ENCODE measurements at places on chromosomes 12 and 14. TPM values are rescaled to one million over a fixed set of nuclear protein-coding genes. Genes with fewer than 3 reads are reported as not detected.
A peak's percentile ranks its signal among the peaks of the same experiment; 100 is the strongest.

DNA sequence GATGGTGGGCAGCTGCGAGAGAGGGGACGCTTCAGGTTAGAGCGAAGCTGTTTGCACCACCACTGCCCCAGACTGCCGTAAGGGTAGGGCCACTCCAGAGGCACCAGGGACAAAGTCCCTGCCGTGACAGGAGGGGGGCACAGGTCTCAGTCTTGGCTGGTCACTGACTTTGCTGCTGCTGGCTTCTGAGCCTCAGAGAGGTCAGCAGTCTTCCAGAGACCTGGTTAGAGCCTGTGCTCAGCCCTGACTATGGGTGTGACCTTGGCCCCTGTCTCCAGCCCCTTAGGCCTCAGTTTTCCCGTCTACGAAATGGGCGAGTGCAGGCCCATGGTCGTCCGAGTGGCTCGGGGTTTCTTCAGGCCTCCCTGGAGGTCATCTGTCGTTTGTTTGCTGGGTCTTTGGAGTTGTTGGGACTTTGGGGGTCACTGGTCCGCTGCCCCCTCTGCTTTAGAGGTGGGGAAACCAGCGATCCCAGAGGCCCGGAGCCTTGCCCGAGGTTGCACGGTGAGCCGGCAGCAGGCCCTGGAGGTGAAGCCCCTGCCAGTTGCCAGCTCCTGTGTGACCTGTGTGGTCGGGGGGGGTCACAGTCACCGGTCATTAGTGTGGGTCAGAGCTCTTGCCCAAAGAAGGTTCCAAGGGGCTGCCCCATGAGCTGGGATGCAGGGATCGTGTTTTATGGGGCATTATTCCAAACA, 15.3 kb downstream of the MEG3 start:
- no peak for DNase-seq

DNA sequence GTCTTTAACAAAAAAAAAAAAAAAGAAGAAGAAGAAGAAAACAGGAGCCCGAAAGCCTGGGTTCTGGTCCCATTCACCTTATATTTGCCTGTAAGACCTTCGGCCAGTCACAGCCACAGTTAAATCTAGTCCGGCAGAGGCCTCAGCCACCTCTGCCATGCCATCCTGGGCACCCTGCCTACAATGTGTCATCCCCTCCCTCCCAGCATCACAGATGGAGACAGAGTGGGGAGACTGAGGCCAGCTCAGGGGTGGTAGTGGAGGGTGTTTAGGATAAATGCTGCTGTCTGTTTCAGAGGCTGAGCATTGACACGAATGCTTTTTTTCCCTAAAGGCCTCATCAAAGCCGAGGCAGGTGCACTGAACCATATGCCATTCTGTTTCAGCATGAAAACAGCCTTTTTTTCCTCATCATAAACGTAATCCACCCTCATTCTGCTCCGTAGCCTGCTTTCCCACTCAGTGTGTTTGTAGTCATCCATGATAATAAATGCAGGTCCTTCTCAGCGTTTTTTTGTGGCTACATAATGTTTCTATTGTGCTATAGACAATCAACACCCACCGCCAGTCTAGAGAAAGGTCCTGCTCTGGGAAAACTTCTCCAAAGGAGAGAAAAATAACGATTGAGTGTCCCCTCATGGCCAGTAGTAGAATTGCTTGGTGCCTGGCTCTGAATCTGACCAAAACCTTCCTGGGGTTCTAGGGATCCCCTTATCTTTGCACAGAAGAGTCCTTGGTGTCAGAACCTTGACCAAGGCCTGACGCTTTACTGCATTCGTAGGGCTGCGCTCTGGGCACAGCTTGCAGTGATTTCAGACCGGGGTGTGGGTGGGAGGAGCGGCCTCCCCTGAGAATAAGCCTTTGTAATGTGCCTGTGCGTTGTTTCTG, 41.1 kb upstream of the TSPAN9 start:
- peak; percentile 26 for DNase-seq

- DNase-seq: no peak
These were observed 211.8 kb upstream of the AVPR1A start for GRCh38 chr12:63362791-63363190.

DNA sequence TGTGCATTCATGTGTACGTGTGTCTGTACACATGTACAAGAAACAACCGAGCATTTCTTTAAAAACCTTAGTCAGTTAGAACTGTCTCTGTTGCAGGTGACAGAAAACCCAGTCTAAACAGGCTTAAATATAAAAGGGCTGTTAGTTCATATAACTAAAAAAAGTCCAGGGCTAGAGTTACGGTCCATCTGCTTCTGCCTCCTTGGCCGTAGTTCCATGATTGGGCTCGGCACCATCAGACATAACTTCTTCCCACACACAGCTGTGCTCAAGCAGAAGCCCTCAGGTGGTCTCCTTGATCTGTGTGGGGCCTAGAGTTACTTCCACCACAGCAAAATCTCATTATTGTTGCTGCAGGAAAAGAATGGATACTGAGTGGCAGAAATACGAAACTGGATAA, 34.6 kb downstream of the CKB start:
- no peak for DNase-seq

GRCh38 chr12:1838205-1838993, 18.0 kb downstream of the LRTM2 start:
- peak; percentile 41 for DNase-seq

DNA sequence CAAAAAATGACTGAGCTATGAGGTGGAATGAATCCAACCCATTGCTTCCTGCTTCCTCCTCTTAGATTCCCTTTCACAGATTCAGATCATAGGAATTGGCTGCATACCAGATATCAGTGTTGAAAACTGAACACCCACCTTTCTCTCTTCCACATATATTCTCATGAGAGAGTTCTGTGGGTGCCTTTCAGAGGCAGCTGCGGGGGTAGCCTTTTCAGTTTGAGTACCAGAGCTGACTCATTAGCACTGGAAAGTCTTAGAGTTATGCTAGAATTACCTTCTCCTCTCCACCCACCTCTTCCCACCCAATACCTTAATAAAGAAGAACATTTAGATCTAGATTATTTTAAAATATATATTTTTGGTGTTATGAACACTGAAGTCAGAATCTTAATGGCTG, 495.4 kb upstream of the SEL1L start:
- DNase-seq: no peak

- DNase-seq: no peak
These were observed 9.2 kb downstream of the EXOC3L4 start for GRCh38 chr14:103103461-103104388.

- DNase-seq: no peak
These were observed 15.0 kb upstream of the FOXG1 start for GRCh38 chr14:28751467-28752058.

GRCh38 chr14:92644171-92644969, 104.1 kb downstream of the LGMN start:
- no peak for DNase-seq

DNA sequence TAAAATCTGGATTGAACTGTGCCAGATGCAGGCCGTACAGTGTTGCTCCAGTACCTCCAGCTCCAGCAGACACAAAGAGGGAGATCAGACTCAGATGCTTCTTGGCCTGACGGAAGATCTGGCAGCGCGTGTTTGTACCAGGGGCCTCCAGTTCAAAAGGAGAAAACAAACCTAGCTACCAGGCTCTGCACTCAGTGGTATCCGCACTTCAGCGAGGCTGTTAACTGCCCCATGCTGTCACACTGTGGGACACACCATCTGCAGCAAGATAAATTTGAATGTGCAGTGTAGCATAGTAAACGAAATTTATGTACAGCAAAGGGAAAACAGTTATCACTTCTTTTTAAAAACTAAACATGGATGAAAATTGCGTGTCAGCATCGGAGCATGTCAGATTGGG, 5.1 kb downstream of the DYNC1H1 start:
- no peak for DNase-seq

DNA sequence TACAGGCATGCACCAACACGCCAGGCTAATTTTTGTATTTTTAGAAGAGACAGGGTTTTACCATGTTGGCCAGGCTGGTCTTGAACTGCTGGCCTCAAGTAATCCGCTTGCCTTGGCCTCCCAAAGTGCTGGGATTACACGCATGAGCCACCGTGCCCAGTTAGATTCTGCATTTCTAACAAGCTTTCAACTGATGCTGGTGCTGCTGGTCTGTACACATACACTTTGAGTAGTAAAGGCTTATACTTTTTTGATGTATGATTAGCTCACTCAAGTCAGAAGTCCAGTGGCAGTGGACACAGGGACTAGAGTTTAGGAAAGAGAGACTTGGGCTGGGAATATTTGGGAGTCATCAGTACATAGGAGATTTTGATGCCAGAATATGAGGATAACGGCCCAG, 2.2 kb upstream of the TBC1D15 start:
- DNase-seq: no peak

GRCh38 chr12:41769810-41770209, 374.9 kb downstream of the GXYLT1 start:
- DNase-seq: no peak

- no peak for DNase-seq
These were observed 61.5 kb upstream of the RASSF8 start for GRCh38 chr12:25896981-25897380.

GRCh38 chr14:92959761-92960680, 37.1 kb downstream of the CHGA start:
- DNase-seq: no peak

GRCh38 chr12:3453990-3454680, 36.9 kb upstream of the PRMT8 start:
- DNase-seq: no peak

DNA sequence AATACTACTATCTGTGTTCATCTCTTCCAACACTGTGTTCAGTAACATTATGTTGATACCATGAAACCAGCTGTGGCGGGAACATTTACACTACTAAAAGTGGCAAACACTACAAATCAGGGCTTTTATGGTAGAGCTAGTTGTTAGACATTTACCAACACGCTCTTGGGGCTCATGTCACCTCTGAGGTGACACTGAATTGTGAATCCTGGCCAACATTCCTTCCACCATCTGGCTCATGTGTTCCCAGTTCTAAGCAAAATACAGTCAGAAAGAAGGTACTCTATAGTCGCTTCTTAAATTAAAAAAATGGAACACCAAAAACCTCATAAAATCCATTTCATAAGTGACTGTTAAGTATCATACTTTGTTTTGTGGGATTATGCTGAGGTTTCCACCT, 436.6 kb downstream of the FUT8 start:
- no peak for DNase-seq

GRCh38 chr12:57236925-57237595, 7.5 kb downstream of the SHMT2 start:
- peak; percentile 70 for DNase-seq

- no peak for DNase-seq
These were observed 3.7 kb downstream of the KERA start for GRCh38 chr12:91053951-91054715.

DNA sequence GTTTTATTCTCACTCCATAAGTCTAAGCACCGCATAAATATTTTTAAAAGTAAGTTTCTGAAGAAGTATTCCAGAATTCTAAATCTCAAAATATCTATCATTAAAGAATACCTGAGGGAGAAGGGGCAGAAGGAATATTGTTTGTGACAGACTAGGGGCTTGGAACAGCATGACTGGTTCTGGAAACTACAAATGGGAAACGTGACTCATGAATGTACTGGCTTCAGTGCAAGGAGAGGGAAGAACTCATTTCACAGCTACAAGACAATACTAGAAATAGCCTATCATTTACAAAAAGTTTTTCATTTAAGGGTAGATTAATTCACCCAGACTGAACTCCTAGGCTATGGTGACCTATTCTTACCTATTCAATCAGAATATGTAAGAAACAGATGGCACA, 121.3 kb downstream of the SLC25A21 start:
- no peak for DNase-seq

GRCh38 chr12:85828576-85828975, 7.6 kb downstream of the RASSF9 start:
- no peak for DNase-seq

- no peak for DNase-seq
These were observed 143.8 kb upstream of the DAAM1 start for GRCh38 chr14:59044707-59045106.

DNA sequence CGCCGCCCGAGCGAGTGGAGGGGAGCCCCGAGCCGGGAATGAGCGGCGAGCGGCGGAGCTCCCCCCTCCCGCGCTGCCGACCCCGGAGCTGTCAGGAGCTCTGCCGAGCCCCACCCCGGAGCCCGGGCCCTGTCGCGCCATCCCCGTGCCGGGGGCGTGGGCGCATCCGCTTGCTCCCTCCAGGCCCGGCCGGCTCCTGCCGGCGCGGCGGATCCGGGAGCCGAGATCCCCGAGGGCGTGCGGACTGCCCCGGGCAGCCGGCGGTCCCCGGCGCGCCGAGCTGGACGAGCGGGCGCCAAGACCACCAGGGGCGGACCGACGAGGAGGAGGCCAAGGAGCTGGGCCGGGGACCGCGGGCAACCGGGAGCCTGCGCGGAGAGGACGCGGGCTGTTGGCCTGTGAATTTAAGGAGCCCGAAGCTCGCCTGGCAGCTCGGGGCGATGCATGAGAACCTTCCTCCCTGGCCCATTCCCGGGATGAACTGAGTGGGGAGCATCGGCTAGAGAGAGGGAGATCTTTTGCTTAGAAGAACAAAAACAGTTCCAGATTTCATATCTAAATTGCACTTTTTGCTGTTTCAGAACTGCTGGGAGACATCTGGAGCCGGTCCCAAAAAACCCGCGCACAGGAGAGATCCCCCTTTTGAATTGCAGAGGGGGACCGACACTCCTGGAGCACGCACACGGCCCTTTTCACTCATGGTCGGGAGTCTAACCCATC, 2.0 kb downstream of the PTHLH start:
- peak; percentile 64 for DNase-seq

GRCh38 chr14:35727764-35728163, 81.3 kb downstream of the RALGAPA1 start:
- no peak for DNase-seq

DNA sequence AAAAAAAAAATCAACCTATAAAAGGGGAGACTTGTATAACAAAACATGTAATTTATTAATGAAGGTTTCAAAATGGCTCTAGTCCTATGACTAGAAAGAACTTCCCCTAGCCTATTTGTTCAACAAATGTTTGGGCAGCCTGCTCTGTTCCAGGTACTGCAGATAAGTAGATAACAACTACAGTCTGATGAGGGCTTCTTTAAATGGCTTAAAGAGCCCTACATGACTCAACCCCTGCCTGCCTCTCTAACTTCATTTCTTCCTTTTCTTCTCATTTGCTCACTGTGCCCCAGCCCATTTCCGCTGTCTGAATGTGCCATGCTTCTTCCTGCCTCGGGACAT, 21.5 kb downstream of the ALDH6A1 start:
- DNase-seq: no peak

- DNase-seq: no peak
These were observed 26.5 kb downstream of the PACS2 start for GRCh38 chr14:105340821-105341733.

- no peak for DNase-seq
These were observed 184.7 kb downstream of the PHETA1 start for GRCh38 chr12:111184161-111184560.

KIF5A gene
- 0.07 TPM for total RNA-seq

OSBPL8 gene
- 43.7 TPM for total RNA-seq

P2RX7 gene
- total RNA-seq: 3.0 TPM

EML5 gene
- 0.21 TPM for total RNA-seq

ISM2 gene
- not detected for total RNA-seq

GRIN2B gene
- total RNA-seq: 0.54 TPM

SLC7A8 gene
- 19.4 TPM for total RNA-seq

IKZF4 gene
- total RNA-seq: 6.5 TPM

Measured in heart left ventricle (tissue), 16 donors.